Mucosa of descending colon (tissue), 3 donors: ENCODE measurements at places on chromosomes 4 and X. TPM values are rescaled to one million over a fixed set of nuclear protein-coding genes. Genes with fewer than 3 reads are reported as not detected.

- no peak for DNase-seq
Observed at GRCh38 chr4:6771229-6771671, 11.3 kb upstream of the KIAA0232 start.

The PIGA gene
- 14.1 TPM for total RNA-seq

- no peak for DNase-seq
Observed at GRCh38 chr4:72323227-72323626, 245.8 kb downstream of the ADAMTS3 start.

- DNase-seq: no peak
Observed at GRCh38 chr4:147788791-147789190, 56.9 kb downstream of the ARHGAP10 start.

DNA sequence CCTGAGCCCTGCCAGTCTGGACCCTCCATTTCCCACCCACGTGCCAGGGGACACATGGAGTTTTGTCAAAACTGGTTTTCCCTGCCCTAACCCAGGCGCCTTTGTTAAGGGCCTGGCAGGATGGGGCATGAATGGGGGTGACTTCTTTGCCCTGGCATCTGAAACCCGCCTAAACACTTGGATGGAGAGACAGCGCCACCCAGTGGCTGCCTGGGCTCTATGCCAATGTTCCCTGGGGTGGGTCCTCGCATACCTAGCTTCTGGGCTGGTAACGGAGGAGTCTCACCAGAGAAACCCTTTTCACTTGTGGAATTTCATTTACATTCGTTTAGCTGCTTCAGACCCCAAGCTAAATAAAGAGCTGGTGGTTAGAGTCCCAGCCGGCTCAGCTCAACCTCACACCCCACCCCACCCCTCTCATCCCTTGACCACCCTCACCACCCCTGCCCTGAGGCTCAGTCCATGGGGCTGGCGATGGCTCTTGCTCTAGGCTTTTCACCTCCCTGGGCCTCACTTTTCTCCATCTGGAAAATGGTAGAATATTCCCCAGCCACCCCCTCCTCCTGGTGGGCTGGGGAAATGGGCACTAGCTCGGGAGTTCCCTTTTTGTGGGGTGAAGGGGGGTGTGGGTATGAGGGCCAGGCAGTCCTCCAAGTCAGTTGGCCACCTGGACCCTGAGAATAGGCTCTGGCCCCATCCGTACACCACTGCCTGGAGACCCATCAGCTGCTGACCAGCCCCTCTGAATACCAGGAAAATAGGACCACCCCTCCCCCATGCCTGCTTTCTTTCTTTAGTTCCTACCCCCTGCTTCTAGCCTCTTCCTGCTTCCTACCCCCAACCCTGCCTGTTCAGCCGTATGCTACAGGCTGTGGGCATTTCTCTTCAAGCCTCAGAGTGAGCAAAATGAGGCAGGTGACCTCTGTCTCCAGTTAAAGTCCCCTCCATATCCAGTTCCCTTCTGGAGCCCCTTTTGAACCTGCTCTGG lies 57.1 kb upstream of the PJA1 start:
- DNase-seq: peak; percentile 73

DNA sequence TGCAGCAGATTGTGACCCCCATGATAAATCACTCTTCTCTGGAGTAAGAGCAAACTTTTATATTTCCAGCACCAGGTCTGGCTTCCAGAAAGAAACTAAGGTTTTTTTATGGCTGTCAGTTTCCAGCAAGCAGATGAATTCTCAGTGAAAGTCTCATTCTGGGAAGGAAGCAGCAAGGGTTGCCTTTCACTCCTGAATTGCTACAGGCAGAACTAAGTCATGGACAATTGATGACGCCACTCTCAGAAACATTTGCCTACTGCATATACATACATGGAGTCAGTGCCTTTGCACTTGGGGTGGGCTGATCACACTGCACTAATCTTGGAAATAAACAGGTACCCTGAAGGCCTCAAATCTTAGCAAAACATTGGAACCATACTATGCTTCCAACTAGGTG lies 80.0 kb downstream of the IL21 start:
- DNase-seq: no peak

GRCh38 chr4:56701644-56702043 lies 20.5 kb upstream of the HOPX start:
- no peak for DNase-seq

The DNAJB14 gene
- total RNA-seq: 49.4 TPM

The TLR6 gene
- 2.3 TPM for total RNA-seq

- DNase-seq: no peak
Observed at GRCh38 chr4:86160426-86160825, 199.4 kb downstream of the MAPK10 start.

GRCh38 chrX:154032653-154033052 lies 13.0 kb upstream of the IRAK1 start:
- no peak for DNase-seq

DNA sequence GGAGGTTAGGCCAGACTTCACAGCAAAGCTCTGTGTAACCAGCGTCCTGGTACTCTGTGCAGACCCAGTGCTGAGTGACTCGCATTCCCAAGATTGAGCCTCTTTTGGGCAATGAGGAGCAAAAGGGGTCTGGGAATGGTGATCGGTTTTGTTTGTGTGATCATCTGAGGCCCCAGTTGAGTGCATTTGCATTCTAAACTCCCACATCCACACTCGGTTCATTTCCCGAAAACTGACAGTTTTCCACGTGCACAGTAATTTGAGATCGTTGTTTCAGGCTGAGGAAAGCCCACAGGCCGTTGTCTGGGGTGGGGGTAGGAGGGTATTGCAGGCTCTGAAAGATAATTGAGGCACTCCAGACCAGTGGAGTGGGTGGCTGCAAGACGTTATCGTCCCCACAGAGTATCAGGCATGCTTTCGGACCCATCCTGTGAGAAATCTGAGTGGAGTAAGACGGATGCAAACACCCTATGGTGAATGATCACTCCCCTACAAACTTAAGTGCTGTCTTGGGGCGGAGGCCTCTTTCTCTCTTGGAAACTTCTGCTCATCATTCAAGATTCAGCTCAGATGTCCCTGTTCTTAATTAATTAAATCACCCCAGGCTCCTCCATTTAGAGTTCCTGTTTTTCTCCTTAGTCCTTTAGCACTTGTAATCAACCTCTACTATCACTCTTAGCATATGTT lies 96.1 kb downstream of the AFF1 start:
- DNase-seq: no peak

The CD40LG gene
- 0.43 TPM for total RNA-seq

- DNase-seq: no peak
Observed at GRCh38 chr4:76753814-76754213, 144.1 kb downstream of the SOWAHB start.

DNA sequence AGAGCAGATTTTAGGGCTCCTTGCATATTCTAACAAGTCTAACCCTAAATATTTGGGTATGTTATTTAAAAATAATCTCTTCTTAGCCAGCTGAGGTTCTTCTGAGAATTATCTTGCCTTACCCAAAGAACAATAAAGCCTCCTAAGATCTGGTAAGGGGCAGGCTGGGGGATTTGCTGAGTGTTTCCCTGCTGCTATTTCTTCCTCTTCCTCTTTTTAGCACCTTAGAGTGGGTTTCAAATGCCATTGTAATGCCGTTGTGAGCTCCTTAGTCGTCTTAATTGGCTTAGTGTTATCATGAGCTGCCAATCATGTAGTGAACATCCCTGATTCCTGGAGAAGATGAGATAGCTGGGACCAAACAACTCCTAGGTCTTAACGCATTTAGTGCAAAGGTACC lies 15.4 kb downstream of the STOX2 start:
- no peak for DNase-seq

The TMEM35A gene
- total RNA-seq: 40.6 TPM

DNA sequence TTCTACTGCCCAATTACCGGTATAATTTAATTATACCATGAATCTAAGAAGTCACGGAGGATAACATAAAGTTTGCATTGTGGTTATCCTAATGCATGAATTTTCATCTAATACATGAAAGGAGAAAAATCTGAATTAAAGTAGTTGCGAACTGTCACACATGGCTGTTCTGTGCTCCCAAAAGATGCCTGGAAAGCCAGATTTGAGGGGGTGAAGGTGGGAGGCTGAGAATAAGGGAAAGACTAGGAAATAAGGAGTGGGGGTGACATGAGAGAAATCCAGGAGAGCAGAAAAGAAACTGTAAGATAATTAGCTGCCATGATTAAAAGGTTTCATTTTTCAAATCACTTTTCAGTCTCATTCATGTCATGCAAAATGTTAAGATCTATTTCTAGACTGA lies 1582.7 kb downstream of the STIM2 start:
- DNase-seq: no peak

GRCh38 chr4:174265916-174266315 lies 17.6 kb downstream of the FBXO8 start:
- no peak for DNase-seq

- no peak for DNase-seq
Observed at GRCh38 chr4:100540131-100540530, 22.3 kb upstream of the EMCN start.

DNA sequence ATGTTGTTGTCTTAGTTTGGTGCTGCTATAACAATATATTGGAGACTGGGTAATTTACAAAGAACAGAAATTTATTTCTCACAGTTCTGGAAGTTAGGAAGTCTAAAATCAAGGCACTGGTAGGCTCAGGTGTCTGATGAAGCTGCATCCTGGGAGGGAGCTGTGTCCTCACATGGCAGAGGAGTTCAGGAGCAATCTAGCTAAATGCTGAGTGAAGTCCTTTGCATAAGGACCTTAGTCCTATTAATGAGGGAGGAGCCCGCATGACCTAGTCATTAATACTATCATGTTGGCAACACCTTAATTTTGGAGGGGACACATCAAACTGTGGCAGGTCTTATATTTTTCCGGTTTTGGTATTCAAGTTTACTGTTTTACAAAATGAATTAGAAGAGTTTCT lies 36.0 kb upstream of the NSUN7 start:
- no peak for DNase-seq

GRCh38 chr4:113447061-113447460 lies 314.5 kb downstream of the CAMK2D start:
- no peak for DNase-seq

DNA sequence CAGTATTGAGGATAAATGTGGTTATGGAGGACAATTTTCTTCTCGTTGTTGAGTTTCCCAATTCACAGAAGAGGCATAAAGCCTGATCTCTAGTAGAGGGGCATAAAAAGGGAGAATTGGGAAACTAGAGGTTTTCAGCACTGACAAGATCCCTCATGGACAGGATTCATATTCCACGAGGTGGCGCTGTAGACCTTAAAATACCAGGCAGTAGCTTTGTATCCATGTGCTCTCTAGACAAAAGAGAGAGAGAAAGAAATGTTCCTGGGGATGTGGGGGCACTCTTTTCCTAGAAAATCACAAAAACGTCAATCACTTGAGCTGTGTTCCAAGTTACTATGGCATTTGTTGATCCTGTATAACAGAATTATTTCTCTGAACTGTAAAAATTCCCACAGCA lies 128.3 kb downstream of the MAGEE1 start:
- DNase-seq: no peak

DNA sequence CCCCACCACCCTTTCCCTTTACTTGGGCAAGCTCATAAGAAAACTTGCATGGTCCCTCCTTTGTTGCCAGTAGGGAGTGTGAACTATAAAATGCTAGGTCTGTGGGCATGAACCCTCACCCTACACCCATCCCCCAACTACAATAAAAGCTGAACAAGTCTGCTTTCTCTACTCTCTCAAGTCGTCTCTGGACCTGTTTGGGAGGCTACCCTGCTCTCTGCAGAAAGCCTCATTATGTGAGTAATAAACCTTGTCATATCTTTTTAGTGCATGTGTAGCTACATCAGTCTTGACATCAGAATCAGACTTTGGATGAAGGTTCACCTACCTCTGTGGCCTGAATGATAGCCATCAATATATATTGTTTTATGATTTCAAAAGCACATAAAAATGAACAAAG lies 155.4 kb upstream of the FAM241A start:
- no peak for DNase-seq

The FGB gene
- total RNA-seq: not detected

DNA sequence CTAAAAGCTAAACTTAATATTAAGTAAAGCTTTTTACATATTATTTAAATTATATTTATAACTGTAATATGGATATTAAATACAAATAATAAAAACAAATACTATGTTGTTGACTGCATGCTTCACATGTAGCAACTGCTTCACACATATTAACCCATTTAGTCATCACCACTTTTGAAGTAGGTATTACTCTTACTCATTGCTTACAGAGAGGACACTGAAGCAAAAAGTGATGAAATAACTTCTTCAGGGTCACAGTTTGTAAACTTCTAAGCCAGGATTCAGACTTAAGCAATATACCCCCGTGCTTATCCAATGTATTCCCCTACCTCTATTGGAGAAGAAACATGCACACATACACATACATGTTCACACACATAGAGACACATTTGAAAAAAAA lies 166.6 kb downstream of the DKK2 start:
- DNase-seq: no peak

DNA sequence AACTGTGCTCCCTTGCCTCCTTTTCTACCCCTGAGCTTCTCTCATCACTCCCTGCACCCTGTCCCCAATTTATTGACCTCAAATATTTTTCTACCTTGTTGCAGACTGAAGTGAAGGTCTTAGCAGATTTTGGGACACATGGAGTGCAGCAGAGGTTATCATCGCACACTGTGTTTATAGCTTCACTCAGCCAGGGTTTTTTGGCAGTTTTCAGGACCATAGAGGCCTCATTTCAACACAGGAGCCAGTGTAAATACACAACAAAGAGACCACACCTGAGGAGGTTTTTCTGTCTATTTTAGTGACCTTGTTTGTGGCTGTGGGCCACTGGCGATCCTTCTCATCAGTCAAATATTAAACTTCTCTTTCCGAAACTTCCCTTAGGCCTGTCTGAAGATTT lies 457.1 kb downstream of the SPRY1 start:
- no peak for DNase-seq

DNA sequence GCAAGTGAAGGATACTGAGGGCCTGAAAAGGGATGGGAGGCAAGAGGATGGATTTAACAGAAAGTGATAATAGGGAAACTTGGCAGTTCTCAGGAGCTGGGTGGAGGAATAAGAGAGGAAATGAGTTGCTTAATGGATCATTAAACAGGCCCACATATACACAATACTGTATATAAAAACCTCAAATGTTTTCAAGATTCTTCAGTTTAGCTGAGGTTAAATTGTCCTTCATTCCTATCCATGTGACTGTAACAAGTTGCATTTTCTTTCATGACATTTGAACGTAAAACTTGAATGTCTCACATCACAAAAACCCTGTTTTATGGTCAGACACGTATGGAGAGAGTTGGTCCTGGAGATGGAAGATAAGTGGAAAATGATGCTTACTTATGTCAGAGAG lies 76.5 kb upstream of the PLAC8 start:
- no peak for DNase-seq

GRCh38 chrX:55486736-55487135 lies 2.9 kb downstream of the USP51 start:
- DNase-seq: no peak

GRCh38 chr4:138279286-138279685 lies 37.1 kb upstream of the SLC7A11 start:
- DNase-seq: no peak

The NSG1 gene
- total RNA-seq: 1.2 TPM

DNA sequence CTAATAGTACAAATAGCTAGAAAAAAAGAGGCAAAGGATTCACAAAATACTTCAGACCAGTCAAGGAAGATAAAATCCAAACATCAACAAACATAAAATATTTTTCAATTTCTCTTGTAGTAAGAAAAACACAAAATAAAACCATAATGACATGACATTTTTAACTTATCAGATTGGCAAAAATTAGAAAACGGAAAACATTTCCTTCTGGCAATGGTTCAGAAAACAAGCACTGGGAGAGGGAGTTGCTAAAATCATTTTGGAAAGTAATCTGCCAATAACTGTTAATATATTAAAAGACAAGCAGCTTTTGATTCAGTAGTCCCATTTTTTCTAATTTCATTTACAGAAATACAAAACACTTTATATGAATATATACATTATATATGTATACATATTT lies 26.1 kb downstream of the TKTL2 start:
- DNase-seq: no peak
